ENCODE measurements at places on chromosomes 5 and 9.

- DNase-seq, result no peak
Measured at GRCh38 chr5:22734907-22735306, 118.2 kb downstream of the CDH12 start.

- DNase-seq, result no peak
Measured at GRCh38 chr9:27280860-27281259, 16.1 kb downstream of the EQTN start.

- no peak for DNase-seq
Measured at GRCh38 chr9:33168941-33169544, 1.9 kb upstream of the B4GALT1 start.

DNA sequence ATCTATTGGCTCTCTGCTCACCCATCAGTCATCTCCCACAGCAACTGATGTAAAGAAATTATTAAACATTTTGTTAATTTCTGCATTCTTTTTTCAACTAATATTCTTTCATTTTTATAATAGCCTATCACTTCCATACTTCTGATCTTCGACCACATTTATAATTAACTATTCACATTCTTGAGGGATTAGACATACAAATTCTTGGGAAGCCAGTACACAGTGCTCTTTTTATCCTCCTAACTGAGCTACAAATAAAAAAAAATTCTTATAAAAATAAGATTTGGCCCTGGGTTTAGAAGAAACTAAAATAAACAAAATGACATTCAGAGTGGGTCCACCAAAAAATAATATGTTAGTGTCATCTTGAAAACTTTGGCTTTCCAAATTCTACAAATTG, 103.7 kb upstream of the ITGA1 start:
- DNase-seq, result no peak

GRCh38 chr5:166329149-166329800, 1962.2 kb upstream of the WWC1 start:
- no peak for DNase-seq

DNA sequence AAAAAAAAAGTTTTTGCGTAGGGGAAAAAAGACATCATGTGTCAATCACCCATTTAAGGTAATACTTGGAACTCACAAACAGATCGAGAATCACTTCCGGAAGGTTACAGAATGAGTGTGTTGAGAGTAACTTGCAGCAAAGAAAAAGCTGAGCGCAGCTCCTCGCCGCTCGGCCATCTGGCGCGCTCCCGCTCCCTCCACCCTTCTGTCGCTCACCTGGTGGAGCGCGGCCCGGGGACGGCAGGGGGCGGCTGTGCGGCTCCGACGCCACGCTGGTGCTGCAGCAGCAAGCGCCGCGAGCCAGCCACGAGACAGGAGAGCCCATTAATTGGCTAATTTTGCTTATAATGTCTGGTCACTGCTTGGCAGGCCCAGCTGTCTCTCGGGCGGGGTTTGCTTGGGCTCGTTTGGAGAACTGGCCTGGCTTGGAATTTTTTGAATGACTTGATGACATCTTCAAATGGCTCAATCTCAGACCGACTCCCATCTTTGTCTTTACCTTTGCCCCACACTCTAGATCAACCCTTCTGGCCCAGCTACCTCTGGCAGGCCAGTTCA, 601.8 kb downstream of the CCDC171 start:
- DNase-seq, result no peak

DNA sequence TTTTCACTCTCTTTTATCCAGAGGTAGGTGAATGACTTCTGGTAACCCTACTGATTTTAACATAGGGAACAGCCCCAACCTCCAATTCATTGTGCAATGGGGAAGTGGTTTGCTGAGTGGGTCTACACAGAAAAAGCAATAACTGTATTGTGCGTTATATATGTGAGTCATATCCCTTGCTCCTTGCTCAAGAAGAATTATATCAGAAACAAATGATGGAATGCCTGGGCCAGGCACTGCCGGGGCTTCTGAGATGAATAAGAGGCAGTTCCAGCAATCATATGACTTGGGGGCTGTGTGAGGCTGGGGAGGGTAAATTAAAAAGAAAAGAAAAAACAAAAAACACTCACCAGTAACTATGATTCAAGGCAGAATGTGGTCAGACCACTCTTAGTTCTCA, 79.2 kb upstream of the ABCA1 start:
- DNase-seq, result no peak

DNA sequence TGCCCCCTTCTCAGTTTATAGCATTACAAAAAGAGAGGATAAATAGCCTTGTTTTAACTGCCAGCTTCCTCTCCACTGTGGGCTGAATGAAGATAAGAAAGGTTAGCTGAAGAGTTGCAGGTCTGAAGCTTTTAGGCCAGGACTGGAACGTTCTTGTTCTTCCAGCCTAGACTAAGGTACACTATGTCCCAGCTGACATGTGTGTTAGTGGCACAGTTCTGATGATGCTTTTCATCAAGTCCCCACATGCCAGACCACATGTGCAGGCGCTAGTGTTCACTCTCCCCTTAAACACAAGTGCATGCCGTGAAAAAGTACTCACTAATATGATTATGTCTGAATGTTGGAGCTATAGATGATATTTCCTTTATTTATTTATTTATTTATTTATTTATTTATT, 40.7 kb downstream of the STXBP1 start:
- DNase-seq, result no peak

DNA sequence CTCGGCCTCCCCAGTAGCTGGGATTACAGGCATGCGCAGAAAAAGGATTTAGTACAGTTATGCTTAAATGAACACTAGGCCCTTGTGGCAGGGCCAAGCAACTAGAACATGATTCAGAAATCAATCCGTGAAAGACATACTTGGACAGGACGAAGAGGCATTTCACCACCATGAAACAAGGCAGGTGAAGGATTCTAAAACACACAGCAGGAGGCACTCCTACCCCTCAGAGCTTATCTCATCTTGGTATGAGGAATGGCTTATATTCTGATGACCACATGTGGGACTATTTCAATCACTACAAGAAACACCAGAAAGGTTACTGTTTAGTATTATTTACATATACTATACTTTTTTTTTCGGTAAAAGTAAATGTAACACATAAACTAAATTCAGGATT, 15.7 kb downstream of the OR2S2 start:
- DNase-seq, result no peak

DNA sequence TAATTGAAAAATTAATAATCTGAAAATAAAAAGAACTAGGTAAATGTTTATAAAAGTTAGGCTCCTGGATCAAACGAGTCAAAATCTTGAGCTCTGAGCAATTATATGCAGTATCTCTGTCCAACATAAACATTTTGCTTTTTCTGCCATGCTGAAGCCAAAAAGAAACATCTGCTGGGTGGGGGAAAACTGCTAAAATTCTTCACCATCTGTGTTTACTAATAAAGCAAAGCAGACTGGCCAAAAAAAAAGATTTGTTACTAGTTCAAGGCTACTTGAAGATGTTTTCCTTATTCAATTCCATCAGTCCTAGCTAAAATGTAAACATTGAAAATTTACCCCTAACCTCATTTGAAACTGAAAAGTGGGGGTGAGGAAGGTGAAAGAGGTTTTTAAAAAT, 29.7 kb downstream of the GTF3C4 start:
- no peak for DNase-seq

DNA sequence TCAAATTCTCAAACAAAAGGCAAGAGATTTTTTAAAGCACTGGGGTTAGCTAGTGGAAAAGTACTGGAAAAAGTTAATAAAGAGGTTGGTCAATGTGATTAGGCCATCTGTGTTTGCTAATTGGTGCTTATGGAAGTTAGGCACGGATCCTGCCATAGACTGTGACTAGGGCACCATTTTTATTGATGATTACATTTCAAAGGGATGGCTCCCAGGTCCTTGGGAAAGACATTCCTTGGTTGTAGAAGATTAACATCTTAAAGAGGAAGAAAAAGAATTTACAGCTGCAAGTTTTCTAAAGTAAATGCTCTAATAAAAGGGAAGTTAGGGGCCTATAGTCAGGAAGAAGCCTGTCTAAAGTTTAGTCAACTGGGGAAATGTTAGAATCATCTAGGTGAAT, 1183.3 kb downstream of the DTWD2 start:
- no peak for DNase-seq

- no peak for DNase-seq
Measured at GRCh38 chr9:98933890-98934289, 9.8 kb upstream of the COL15A1 start.

GRCh38 chr9:92719028-92719647, 45.5 kb downstream of the BICD2 start:
- no peak for DNase-seq

DNA sequence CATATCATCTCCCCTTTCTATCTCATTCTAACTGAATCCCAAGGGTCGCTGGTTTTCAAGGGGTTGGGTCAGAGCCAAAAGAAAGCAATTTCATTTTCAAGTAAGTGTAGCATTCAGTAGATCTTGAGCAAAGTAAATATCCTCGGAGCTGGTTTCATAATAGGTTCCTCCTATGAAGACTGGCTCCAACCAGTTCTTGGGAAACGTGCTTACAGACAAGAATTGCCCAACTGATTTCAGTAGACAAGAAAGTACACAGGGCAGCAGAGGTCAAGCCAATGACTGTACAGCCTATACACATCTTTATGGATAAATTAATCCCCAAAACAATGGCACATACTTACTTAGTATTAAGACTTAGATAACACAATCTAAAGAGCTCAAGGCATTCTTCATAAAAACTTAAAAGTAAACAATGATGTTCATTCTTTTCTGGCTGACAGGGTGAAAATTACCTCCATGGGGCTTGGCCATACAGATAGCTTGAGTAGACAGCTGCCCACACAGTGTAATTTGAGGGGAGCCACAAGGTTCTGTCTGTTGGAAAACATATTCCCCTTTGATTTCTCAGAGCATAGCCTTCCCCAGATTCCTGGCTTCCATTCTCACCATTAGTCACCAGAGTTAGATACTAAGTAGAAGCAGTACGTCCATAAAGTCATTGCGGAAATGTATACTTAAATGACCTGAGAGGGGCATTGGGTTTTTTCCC, 163.9 kb downstream of the ARRDC3 start:
- DNase-seq, result no peak

GRCh38 chr9:7862170-7862569, 62.6 kb upstream of the DMAC1 start:
- no peak for DNase-seq

- DNase-seq, result no peak
Measured at GRCh38 chr5:121841892-121842291, 9.8 kb upstream of the FTMT start.

- DNase-seq, result no peak
Measured at GRCh38 chr9:125821078-125821477, 73.9 kb downstream of the PBX3 start.

- DNase-seq, result no peak
Measured at GRCh38 chr5:99640646-99641045, 711.8 kb upstream of the CHD1 start.

DNA sequence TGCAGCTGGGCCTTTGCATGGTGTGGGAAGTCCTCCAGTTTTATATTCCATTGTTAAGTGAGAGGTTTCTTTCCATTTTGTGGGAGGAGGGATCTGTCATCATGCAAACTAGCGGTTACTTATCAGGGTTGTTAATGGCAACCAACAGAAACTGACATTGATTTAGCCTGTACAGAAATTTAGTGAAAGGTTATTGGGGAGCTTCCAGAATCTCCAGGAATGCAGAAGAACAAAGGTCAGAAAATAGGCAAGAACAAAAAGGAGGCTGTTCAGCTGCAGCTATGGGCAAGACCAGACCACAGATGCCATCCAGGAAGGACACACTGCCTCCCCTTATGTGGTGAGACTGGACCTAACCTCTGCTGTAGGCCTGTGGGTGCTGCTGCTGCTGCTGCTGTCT, 395.8 kb downstream of the KDM4C start:
- DNase-seq, result no peak

DNA sequence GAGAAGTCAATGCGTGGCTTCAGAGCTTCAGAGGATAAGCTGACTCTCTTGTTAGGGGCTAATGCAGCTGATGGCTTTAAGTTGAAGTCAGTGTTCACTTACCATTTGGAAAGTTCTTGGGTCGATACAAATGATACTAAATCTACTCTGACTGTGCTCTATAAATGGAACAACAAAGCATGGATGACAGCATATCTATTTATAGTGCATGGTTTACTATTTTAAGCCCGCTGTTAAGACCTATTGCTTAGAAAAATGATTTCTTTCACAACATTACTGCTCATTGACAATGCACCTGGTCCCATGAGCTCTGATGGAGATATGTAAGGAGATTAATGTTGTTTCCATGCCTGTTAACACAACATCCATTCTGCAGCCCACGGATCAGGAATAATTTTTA, 435.7 kb downstream of the MAT2B start:
- DNase-seq, result no peak

DNA sequence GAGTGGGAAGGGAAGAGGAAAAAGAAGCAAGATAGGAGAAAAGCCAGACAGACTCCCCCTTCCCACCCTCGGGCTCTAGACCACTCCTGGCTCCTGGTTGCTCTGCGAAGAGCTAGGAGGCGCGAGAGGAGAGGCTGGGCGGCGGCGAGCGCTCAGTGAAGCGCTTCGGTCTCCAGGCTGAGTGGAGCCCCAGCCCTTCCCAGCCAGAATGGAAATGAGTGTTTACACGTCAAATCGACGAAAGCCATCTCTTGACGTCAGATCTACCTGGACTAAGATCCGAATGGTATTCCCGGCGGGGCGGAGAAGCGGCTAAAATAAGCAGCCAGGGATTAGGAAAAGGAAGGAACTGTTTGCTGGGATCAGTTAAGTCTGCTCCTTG, at the start of gene PCSK1:
PCSK1 (minus strand) TSS at position 183 of the 382 bp plus-strand sequence. CDS start 206 bp downstream, outside the sequence.
- no peak for DNase-seq

GRCh38 chr9:94623253-94623652, 16.1 kb downstream of the FBP1 start:
- no peak for DNase-seq

- DNase-seq, result no peak
Measured at GRCh38 chr5:141558150-141558549, 60.6 kb downstream of the DIAPH1 start.

- DNase-seq, result no peak
Measured at GRCh38 chr9:121499427-121500164, at the start of gene GGTA1. GGTA1 (minus strand) TSS chr9:121499844; CDS start chr9:121467922, 31,922 bp downstream.

DNA sequence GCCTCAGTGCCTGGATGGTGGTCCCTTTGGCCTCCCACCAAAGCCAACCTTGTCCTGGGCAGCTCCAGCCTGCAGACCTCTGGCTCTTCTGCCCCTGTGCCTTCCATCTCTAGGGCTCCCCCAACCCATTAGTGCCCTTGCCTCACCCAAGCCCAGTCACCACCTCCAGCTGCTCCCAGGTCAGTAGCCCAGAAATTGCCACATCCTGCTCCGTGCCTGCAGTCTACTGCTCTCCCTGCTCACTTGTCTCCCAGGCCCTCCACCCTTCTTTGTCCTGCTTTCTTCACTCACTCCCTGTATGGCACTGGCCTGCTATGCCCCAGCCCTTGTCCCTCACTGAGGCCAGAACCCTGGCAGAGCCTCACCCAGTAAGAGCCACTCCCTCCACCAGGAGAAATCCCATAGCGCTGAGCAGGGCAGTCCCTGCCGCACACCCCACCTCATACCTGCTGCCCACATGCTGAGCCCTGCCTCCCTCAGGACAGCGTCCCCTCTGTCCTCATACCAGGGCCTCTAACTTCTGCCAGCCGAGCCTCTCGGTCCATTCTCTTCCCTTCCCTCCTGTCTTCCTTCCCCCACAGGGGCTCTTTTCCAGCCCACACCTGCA, 44.4 kb downstream of the JADE2 start:
- DNase-seq, result no peak

- no peak for DNase-seq
Measured at GRCh38 chr9:135705376-135705775, 3.4 kb downstream of the KCNT1 start.
